ENCODE measurements at places on chromosomes 1 and 21.
A peak's percentile ranks its signal among the peaks of the same experiment; 100 is the strongest.

GRCh38 chr1:205921570-205921909 is 21.7 kb downstream of the SLC26A9 start:
- DNase-seq, result no peak

DNA sequence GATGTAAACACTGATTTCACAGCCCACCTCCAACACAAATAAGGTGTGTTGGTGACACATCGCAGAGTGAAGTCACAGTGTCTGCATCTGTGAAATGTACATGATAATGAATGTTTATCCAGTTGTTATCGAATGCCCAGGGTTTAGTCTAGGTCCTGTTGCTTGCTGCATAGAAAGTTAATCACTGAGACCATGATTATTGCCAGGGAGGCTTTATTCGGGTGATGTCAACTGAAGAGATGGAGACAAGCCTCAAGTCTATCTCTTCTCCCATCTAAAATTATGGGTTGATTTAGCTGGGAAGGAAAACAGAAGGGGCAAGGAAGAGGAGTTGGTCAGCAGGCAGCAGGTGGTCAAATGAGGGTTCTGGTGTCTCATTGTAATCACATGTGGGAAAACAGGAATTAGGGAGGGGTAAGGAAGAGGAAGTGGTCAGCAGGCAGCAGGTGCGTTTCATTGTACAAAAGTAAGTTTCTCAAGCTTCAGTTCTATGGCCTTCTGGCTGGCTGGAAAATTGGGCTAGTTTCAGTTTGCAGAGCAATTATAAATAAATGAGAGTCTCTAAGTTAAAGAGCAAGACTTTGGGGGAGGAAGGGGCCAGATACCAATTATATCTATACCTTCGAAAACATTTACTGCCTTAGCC is 146.3 kb upstream of the DNAH14 start:
- DNase-seq, result no peak

- no peak for DNase-seq
Measured at GRCh38 chr1:154413177-154413783, 8.1 kb downstream of the IL6R start.

GRCh38 chr21:27631471-27631870 is 664.6 kb upstream of the ADAMTS5 start:
- DNase-seq, result no peak

DNA sequence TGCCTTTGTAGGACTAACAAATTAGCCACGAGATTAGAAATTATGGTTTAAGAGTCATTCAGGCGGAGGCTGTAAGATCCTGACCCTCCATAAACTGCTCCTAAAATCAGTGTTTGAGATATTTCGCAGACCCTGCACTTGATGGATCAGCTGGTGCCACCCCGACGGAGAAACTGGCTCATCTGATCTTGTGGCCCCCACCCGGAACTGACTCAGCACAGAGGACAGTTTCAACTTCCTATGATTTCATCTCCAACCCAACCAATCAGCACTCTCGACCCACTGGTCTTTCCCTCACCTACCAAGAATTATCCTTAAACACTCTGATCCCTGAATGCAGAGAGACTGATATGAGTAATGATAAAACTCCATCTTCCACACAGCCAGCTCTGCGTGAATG is 3.7 kb upstream of the JAM2 start:
- no peak for DNase-seq

DNA sequence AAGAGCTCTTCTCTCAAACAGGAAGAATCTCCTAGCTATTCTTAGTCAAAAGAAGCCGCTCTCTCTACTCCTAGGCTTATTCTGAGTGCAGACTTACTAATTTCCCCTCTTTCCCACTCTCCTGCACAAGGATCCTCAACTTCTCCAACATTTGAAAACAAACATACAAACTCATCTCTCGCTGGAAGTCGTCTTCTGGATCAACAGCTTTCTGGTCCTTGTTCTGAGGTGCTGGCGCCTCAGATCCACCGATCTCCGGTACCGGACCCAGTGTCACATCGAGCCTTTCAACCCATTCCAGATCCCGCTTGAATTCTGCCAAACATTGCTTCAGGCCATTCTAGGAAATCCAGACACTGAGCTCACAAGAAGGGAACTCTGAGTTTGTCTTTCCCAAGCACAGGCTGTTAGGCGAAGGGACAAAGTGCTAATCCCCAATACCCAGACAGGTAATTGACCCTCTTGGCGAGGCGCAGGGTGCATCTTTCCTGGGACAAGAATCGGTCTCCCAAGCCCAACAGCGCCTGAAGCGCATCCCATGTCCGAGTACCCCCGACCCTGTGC is 696 bp downstream of the EBNA1BP2 start:
- DNase-seq, result no peak

GRCh38 chr1:159177272-159177907 is 6.0 kb downstream of the CADM3 start:
- DNase-seq, result peak; percentile 48

DNA sequence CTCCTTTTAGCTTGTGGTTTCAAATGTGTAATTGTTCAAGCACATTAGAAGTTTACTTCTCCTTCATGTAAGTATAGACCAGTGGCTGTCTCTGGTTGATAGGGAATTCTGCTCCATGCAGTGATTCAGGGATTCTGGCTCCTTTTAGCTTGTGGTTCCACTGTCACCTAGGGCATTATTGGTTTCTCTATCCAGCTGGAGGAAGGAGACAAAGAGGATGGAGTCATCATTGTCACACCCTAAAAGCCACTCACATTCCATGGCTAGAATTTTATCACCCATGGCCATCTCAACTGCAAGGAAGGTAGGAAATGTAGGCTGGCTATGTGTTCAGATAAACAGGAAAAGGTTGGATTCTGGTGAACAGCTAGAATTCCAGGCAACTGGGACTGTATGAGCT is 131.2 kb downstream of the URB2 start:
- no peak for DNase-seq

GRCh38 chr1:36119456-36119855 is 5.6 kb downstream of the COL8A2 start:
- no peak for DNase-seq

GRCh38 chr1:116855773-116856201 is 53.9 kb upstream of the PTGFRN start:
- DNase-seq, result no peak

GRCh38 chr1:228898582-228898992 is 163.3 kb downstream of the RHOU start:
- DNase-seq, result no peak

DNA sequence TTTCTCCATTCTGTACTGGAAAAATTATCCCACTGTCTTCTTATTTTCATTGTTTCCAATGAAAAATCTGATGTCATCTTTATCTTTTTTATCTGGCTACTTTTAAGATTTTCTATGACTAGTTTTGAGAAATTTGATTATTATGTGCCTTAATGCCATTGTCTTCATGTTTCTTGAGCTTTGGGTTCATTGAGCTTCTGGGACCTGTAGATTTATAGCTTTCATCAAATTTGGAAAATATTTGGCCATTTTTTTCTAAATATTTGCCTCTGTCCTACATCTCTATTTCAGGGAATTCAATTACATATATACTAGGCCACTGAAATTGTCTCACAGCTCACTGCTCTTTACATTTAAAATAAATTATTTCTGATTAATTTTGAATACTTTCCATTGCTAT is 38.7 kb upstream of the KCNH1 start:
- no peak for DNase-seq

DNA sequence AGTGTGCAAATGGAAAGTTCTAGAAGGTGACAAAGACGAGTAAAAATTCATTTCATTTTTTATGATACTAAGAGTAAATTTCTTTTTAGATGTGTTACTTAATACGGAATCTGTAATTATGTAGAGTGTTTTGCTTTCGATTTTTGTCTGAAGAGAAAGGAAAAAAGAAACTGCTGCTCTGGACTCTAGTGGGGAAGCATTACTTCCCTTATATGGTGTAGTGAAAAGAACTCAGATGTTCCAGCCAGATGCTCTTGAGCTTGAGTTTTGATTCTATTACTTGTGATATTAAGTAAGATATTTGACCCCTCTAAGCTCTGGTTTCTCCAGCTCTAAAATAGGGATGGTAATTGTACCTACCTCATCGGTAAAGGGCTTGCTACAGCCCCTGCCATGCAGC is 12.2 kb upstream of the GPR161 start:
- no peak for DNase-seq

- no peak for DNase-seq
Measured at GRCh38 chr1:231396643-231397042, 25.4 kb downstream of the EGLN1 start.

GRCh38 chr1:226686440-226687425 is 52.3 kb downstream of the ITPKB start:
- DNase-seq, result no peak

DNA sequence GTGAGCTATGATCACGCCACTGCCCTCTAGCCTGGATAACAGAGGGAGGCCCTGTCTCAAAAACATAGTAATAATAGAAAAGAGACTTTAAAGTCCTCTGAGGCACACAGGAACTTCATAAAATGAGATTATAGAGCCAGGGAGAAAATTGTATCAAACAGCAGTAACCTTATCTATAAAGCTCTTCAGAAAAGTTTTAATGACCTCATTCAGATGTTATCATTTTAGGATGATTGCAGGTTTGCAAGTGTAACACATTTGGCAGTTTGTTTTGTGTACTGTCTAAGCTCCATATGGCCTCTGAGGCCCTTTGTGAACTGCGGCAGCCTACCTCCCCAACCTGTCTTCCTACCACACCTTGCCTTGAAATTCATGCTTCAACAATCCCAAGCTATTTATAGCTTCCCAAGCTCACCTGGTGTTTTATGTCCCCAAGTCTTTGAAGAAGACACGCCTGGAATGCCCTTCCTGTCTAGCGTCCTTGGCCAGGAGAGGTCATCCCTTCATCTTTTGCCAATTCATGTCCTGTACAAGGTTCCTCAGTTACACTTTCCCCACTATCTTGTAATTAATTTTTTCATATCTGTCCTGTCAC is 8.5 kb upstream of the AKNAD1 start:
- DNase-seq, result no peak

GRCh38 chr1:245327360-245327759 is 172.6 kb downstream of the KIF26B start:
- DNase-seq, result no peak

DNA sequence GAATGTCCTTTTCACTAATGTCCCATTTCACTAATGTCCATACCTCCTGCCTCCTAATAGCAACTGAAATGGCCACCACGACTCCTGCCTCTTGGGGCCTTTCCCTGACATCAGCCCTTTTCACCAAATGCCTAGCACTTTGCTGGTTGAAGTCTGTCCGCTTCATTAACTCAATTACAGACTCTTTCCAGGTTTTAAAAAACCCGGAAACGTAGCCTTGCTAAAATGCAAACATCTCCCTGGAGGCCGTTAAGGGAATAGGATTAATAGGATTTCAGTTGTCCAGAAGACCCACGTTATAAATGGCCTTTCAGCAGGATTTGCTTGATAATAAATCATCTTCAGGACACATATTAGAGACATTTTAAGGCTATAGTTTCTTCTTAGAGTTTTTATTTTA is 25.7 kb upstream of the ERO1B start:
- no peak for DNase-seq

- no peak for DNase-seq
Measured at GRCh38 chr1:167474191-167474641, 44.1 kb downstream of the CD247 start.

GRCh38 chr1:219544163-219544846 is 68.6 kb downstream of the ZC3H11B start:
- DNase-seq, result no peak

- DNase-seq, result no peak
Measured at GRCh38 chr1:16109571-16109970, 36.1 kb upstream of the FAM131C start.

- peak; percentile 31 for DNase-seq
Measured at GRCh38 chr1:21239221-21239620, 51.0 kb downstream of the ECE1 start.

- DNase-seq, result peak; percentile 66
Measured at GRCh38 chr1:208238710-208239472, 5.3 kb downstream of the PLXNA2 start.

GRCh38 chr1:225474986-225475820 is 47.4 kb upstream of the LBR start:
- DNase-seq, result peak; percentile 87

GRCh38 chr1:11802616-11802972 is 3.2 kb downstream of the MTHFR start:
- no peak for DNase-seq

DNA sequence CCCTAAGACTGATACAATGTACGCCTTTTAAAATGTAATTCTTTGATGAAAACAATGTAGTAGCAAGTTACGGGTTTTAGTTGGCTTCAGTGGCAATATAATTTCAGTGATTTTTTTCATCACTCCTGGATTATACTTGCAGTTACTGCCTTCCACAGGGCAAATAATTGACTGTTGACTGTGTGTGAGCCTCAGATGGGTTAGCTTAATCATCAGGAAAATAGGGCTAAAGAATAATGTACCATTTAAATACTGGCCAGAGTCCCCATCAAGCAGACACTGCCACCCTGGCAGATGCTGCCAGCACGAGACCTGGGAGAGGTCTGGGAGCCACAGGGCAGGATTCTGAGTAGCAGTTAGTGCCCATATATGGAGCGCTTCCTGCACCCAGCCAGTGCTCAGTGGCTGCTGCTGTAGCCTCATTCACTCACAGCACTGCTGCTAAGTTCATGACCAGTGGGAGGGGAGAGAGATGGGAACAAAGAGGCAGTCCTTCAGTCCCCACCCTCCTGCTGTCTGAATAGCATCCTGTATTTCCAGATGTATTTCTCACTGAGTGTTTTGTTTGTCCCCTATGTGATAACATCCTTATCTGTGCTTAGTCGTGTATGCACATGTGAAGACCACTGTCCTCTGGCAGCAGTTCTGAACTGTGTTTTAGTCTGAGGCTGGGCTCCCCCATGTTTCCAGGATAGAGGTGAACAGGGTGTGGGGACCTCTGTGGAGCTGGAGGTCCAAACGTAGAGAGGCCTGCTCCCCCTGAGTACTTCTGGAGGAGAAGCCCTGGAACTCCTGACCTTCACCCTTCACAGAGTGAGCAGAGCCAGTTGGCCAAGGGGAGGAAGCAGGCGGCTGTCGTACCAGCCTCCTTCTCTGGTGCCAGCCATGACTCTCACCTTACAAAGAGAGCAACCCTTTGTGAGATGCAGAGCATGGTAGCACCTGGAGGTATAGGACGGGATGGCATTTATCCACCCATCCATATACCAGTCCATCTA is 80.4 kb downstream of the ADARB1 start:
- no peak for DNase-seq

DNA sequence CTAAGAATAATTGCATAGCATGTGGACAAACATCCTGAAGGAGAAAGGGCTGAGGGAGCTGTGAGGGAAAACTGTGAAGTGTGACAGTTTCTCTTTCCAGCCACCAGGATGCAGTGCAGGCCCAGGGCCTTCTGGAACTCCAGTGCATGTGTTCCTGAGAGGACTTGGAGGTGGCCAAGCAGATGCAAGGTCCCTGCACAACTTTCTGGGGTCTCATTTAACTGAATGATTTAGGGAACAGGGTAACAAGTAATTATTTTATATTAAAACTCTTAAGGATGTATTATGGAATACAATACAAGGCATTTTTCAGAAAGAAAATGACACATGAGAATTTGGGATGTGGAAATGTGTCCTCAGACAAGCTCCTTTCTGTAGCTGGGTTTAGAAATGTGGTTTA is 61.2 kb upstream of the MCOLN3 start:
- DNase-seq, result peak; percentile 66

DNA sequence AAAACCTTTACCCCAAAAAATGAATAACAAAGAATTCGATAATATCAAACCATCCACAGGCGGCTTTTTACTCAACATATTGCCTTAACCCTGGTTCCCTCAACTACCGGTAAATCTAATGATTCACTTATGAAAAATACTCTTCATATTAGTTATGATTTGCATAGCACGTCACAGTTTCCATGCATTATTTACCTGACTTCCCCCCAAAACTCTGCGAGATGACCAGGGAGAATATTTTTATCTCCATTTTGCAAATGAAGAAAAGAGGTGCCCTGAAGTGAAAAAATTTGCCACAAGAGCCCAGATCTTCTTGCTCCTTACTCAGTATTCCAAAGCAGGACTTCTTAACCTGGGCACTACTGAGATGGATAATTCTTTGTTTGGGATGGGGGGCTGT is 2.9 kb downstream of the JAK1 start:
- DNase-seq, result no peak

Measured in HTR-8/SVneo (cell line).